ENCODE measurements at places on chromosomes 7 and 10.

- DNase-seq, result no peak
These were observed 21.8 kb downstream of the SLC35G1 start for GRCh38 chr10:93915598-93915997.

GRCh38 chr7:98760201-98760651, 109.6 kb downstream of the TMEM130 start:
- no peak for DNase-seq

DNA sequence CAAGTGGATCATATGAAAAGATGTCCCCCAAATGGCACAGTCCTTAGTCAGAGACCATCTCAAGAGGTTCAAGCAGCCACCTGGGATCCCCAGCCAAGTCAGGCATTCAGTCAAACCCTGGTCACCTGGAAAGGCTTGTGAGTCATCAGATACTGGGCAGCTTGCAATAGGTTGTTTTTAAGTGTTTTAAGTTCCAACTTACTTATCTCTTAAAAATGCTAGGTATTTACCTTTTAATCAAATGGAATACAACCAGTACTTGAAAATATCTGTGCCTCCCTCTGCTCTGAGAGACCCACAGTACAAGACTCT, 262.2 kb downstream of the WDR11 start:
- no peak for DNase-seq

GRCh38 chr7:130938661-130939060, 204.7 kb upstream of the KLF14 start:
- DNase-seq, result no peak

GRCh38 chr10:93098816-93099215, 25.1 kb downstream of the CYP26A1 start:
- DNase-seq, result no peak

DNA sequence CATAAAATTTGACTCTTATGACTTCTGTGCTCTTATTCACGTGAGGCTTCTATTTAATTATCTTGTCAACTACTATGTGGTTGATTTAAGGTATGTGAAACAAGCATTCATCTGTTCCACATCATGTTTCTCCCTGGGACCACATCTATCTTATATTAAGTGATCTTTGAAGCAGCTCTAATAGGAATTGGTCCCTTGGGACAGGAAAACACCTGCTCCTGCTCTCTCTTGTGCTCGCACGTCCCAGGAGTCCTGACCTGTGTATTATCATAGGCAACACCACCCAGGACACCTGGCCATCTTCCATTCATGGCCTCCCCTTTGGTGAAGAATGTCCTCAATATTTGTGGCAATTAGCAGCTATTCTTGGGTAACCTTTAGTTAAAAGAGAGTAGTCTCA, 269.2 kb downstream of the NRG3 start:
- DNase-seq, result no peak

- peak; percentile 40 for DNase-seq
These were observed 68.1 kb downstream of the BMPER start for GRCh38 chr7:33973231-33974015.

DNA sequence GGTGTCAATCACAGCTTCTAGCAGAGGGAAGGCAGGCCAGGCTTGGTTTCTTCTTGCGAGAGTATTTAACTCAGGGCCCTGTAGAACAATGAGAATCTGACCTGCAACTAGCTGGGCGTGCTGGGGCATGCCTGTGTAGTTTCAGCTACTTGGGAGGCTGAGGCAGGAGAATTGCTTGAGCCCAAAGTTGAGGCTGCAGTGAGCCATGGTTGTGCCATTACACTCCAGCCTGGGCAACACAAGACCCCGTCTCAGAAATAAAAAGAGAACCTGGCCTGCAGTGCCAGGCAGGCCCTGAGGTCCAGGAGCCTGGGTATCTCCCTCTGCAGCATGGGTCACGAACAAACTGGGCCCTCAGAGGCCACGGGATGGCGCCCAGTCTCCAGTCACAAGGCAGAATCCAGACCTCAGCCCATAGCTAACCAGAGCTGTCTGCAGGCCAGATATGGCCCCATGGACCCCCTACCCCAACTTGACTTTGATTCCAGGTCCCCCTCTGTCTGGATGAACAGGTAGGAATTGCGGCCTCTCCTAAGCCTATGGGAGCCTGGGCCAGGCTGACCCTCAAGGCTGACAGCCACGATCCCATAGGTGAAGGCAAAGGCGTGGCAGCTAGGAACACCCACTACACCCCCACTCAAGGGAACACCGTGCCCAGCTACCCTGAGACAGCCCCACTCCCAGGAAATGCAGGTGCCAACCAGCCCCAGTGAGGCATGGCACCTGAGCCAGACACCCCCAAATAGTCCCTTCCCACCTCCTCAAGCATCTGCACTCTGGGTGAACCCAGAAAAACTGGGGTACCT, 102.7 kb upstream of the TNRC18 start:
- DNase-seq, result no peak

GRCh38 chr7:26698194-26698593, 166.2 kb downstream of the SKAP2 start:
- DNase-seq, result no peak

- no peak for DNase-seq
These were observed 614.9 kb upstream of the FZD8 start for GRCh38 chr10:36256948-36257356.

GRCh38 chr7:80106498-80107113, 28.0 kb upstream of the GNAI1 start:
- DNase-seq, result no peak

GRCh38 chr7:36128448-36129047, 24.5 kb upstream of the EEPD1 start:
- DNase-seq, result peak; percentile 83

GRCh38 chr7:94409200-94409948, 14.7 kb downstream of the COL1A2 start:
- no peak for DNase-seq

DNA sequence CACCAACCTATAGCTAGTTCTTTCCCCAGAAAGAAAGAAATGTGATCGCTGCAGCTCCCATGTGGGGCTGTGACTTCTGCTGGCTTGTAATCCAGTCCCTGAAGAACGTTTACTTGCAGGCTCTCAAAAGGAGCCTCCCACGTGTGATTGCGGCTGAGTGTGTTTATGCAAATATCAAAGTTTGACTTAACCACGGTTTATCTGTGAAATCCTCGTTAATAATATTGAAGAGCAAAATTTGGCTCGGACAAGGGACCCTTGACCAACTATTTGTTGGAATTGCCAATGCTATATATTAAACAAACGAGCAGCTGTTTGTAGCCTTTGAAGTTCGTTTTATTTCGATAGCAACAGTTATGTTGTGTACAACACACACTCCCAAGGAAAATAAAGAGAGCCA, 470.1 kb upstream of the NRP1 start:
- DNase-seq, result no peak

GRCh38 chr10:27713941-27714340, 31.7 kb downstream of the MKX start:
- no peak for DNase-seq

DNA sequence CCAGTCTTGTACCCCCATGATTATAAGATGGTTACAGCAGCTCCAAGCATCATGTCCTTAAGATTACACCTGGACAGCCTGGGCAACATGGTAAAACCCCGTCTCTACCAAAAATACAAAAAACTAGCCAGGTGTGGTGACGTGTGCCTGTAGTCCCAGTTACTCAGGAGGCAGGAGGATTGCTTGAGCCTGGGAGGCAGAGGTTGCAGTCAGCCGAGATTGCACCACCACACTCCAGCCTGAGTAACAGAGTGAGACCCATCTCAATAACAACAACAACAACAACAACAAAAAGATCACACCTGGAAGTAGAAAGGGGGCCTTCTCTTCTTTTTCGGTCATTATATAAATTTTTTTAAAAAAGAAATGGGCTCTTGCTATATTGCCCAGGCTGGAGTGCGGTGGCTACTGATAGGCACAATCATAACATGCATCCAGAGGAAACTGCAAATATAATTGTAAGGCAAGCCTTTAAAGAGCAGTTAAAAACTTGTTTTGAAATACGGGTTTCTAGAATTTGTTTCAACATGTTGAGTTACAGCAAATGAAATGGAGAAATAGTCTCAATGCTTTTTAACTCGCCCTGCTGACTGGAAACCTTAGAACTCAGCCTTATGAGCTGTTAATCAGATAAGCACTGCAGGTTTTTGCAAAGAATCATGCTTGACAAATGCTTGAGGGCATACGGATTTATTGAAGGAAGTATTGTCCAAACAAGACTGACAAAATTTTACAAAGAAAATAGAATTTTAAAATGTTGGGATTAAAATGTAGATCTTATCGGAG, 4.7 kb upstream of the ENTPD7 start:
- no peak for DNase-seq

GRCh38 chr10:101355072-101355706, 1.2 kb downstream of the BTRC start:
- no peak for DNase-seq

- DNase-seq, result peak; percentile 61
These were observed 105.7 kb downstream of the ST8SIA6 start for GRCh38 chr10:17348501-17349349.

DNA sequence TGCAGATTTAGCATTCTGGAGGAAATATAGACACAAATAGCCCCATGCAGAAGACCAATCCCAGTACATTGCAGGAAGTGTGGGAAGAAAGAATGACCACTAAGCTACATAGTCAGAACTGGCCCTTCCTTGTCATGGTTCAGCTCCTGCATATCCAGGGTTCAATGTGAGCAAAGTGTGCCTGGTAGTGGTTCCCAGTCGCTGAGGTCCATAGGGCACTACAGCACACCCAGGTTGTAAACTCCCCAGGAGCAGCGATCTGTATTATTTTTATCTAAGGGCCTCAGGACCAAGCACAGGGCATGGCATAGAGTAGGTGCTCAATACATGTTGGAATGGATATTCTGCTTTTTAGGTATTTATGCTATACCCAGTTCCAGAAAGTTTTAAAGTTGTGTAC, 114.4 kb downstream of the RTKN2 start:
- DNase-seq, result no peak

DNA sequence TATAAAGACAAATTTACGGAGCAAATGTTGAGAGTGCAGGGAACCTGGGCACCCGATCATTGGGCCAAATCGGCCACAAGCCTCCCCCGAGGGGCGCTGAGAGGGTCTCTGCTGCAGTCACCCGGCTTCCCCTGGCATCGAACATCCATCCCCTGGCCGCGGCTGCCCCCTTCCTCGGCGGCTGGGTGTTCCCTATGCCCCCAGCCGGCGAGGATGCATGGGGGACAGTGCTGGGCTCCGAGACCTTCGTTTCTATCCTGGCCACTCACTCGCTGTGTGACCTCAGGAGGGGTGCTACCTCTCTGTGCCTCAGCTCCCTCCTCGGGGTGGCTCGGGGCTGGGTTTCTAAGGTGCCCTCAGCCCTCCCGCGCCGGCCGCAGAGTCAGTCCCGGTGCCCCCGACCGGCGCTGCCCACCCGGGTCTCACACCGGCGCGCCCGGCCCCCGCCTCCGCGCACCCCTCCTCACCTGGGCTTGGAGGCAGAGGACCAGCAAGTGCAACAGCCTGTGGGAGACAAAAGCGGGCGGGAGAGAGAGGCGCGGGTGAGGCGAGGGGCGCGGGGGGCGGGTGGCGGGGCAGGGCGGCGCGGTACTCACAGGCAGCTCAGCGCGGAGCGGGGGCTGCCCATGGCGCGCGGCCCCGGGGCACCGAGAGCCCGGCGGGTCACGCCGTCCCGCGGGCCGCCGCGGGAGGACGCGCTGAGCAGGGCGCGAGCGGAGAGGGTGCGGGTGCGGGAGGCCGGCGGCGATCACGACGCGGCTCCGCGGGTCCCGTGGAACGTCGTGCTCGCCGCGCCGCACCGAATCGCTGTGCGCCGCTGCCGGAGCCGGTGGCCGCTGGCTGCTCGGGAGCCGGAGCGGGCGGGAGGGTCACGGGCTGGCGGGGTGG, at the start of gene FGF8:
TSS of gene FGF8 (minus strand) at position 842 of the 888 bp plus-strand sequence. CDS start at position 628, 214 bp downstream.
- DNase-seq, result no peak

DNA sequence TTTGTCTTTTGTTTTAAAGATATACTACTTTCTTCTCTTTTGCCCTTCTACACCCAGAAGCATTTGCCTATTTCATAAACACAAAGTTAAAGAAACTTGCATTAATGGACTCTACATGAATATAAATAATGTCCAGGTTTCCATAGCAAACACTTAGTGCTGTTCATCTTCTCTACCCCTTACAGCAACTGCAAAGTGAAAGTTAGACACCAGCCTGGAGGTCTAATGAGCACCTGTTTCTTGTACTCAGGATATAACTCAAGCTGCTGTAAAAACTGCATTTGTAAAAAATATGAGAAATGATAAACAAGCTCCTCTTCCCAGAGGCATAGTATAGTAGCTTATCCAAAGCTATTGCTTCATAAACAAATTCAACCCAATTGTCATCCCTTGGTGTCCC, 76.0 kb upstream of the RELN start:
- DNase-seq, result no peak

DNA sequence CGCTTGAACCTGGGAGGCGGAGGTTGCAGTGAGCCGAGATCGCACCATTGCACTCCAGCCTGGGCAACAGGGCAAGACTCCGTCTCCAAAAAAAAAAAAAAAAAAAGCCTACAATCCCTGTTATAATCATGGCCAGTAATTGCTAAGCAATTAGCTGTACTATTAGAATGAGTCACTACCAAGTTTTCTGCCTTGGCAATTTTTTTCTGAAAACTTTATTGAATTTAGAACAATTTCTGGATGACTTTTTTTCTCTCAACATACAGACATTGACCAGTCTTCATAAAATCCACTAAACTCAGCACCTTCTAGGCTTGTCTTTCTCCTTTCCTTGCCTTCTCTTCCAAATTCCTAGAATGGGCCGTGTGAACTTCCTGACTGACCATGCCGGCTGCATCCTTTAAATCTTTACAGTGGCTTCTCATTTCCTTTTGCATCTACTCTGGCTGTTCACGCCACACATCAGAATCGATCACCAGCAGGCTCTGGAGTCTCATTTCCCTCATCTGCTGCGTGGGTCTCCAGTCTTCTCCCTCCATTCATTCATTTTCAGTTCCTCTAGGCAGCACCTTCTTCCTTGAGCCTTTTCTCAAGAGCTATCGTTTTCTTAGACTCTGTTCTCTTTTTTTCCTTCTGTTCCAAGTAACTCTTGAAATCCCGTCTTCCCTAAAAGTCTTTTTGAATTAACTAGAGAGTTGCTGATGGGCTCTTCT, 107.9 kb downstream of the KAT6B start:
- DNase-seq, result no peak

DNA sequence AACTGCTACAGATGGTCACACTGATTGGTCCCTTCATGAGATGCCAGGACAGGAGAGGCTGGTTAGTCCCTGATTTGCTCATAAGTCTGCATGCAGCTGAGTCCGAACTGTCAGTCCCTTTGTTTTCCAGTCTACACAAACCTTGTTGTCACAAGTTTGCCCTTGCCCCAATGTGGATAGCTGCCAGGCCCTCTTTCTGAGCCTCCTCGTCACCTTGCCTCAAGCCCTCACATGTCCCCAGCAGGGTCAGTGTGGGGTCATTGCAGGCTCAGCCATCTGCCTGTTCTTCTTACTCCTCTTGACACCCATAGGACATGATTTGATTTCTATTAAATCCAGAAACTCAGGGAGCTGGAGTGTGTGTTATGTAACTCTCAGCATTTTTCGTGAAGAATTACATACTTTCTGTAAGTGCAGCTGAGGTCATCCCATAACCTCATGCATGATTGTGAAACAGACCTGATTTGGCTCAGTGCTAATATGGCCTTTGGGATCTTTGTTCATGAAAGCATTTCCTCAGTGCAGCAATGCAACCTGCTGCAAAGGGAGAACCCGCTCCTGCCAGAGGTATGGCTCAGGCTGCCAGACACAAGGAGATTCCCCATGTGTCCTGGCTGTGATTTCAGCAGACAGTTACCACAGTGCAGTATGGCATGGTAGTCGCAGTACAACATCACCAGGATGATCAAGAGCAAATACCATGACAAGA, 70.0 kb upstream of the ZMIZ2 start:
- no peak for DNase-seq

All from H54 (cell line).